ENCODE measurements at places on chromosomes 12 and 14.

DNA sequence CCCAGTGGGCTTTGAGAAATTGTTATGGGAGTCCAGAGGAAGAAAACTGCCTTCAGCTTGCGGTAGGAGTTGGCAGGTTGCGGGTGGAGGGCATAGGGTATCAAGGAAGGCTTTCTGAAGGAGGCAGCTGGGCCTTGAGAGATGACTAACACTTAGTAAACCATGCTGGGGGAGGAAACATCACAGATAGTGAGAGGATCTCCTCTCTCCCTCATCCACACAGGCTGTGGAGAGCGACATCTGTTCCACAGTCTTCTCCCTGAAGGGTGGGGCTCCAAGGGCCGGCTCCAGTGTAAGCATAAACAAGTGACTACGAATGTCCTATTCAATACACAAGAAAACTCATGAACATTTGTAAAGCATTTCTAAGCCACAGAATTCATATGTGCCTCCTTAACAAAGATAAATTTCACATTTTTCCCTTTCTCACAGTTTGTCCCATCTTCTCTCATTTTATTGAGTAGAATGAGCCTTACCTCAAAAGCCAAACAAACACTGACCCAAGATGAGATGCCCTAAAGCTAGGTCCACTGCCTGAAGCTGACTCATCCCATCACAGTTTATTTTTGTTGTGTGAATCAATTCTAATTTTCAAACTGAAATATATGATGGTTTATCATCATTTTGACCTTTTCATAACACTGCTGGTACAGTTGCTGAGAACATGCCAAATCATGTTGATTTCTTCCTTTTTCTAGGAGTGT lies 227.9 kb downstream of the SLC25A21 start:
- DNase-seq = no peak

DNA sequence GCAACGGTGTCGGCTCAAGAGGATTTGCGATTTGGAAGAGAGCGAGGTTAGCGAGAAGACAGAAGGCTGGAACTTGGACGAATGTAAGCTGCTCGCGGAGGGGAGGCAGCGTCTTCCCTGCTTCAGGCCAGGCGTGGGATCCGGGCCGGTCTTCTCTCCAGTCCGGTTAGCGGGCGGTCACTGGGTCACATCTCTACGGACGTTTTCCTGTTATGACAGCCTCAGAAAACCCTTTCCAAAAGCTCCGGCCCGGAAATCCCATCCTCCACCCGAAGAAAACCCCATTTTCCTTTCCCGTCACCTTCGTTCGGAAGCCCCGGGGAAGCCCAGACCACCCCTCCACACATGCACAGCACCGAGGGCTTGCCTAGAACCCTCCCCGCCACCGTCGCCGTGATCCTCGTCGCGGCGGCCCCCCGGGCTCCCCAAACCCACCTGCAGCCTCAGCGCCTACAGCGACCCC lies 268 bp downstream of the NDUFB1 start:
- DNase-seq = peak; percentile 27

GRCh38 chr12:7872566-7873319 lies at the start of gene SLC2A14:
TSS of gene SLC2A14 (minus strand) at chr12:7872915. CDS start at chr12:7869880, 3,035 bp downstream.
- peak; percentile 95 for DNase-seq

GRCh38 chr12:8644345-8645248 lies 18.0 kb downstream of the MFAP5 start:
- DNase-seq = no peak

DNA sequence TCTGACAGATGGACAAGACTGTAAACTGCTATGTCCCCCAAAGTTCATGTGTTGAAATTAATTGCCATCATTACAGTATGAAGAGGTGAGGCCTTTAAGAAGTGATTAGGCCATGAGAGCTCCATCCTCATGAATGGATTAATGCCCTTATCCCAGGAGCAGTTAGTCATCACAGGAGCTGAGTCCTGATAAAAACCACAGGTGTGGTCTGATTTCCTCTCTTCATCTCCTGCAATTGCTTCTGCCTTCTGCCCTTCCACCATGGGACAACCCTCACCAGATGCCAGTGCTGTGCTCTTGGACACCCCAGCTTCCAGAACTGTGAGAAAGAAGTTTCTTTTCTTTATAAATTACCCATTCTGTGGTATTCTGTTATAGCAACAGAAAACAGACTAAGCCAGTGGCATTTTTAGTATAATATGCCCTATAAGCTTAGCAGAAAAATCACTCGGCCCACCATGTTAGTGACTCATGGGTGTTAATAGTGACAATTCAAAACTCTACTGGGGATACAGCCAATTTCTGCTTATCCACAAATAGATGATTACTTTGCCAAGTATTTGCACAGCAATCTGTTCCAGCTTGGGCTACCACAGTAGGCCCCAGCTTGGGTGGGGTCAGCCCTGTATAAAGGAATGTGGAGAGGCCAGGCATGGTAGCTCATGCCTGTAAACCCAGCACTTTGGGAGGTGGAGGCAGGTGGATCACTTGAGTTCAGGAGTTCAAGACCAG lies 129.0 kb upstream of the BCL2L14 start:
- no peak for DNase-seq

GRCh38 chr14:58280954-58281787 lies 17.2 kb upstream of the ARID4A start:
- DNase-seq = peak; percentile 67

GRCh38 chr12:96347130-96347699 lies 53.0 kb downstream of the CDK17 start:
- no peak for DNase-seq

DNA sequence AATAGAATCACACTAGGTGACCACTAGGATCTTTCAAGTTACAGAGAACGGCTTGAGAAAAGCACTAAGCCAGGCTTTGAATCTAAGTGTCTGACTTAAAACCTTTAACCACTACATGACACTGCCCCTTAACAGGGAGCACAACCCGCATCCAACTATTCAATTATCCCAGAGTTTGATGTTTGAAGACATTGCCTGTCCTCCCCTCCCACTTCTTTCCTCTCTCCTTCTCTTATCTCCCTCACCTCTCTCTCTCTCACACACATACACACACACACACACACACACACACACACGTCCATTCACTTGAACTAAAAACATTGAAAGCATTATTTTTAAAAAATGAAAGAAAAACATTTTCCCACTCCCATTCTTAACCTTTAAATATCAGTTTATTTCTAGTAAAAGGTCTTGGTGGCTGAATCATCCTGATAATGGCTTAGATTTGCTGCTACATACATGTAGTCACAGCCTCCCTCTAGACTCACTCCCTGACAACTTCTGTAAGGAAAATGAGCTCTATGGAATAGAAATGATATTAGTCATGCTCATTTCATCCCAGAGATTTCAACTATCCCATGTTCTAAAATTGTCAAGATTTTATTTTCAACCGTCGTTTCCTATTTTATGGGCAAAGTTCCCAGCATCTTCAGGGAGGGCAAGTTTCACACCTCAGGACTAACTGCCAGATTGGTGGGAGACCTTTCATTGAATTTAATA lies 53.5 kb upstream of the RAP1B start:
- DNase-seq = no peak

GRCh38 chr12:105600911-105601545 lies 270.5 kb downstream of the C12orf75 start:
- DNase-seq = no peak

- DNase-seq = no peak
Measured at GRCh38 chr14:32597771-32598170, 268.7 kb downstream of the AKAP6 start.

GRCh38 chr12:29795715-29796114 lies 12.0 kb upstream of the TMTC1 start:
- DNase-seq = no peak

GRCh38 chr14:23614395-23614828 lies 21.8 kb upstream of the DHRS2 start:
- DNase-seq = no peak

- DNase-seq = no peak
Measured at GRCh38 chr14:81187832-81188522, 32.8 kb downstream of the GTF2A1 start.

Data from hematopoietic multipotent progenitor cell treated with erythropoietin and hydrocortisone succinate and interleukin-3 and kit ligand, for 8 days (in vitro differentiated cells).